ENCODE measurements at places on chromosomes 2 and 18.
A peak's percentile ranks its signal among the peaks of the same experiment; 100 is the strongest.

- DNase-seq = no peak
Observed at GRCh38 chr2:121902171-121902591, 146.7 kb downstream of the TSN start.

DNA sequence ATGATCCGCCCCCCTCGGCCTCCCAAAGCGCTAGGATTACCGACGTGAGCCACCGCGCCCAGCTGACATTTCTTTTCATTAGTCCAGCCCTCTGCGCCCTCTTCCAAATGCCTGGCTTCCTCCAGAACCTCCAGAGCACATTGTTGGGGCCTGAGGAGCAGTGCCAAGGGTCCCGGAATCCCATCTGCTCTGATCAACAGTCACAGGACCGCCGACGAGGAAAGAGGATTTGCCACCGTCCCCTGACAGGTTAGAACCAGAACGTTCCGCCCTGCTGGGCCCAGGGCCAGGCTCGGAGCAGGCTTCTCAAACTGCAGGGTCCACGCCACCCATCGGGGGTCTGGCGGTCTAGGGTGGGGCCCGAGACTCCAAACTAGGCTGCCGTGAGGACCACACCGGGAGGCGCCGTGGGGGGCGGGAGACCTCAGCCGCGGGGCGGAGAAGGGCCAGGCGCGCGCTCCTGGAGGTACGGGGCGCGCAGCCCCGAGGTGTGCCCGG is 36.9 kb upstream of the ITM2C start:
- no peak for DNase-seq

DNA sequence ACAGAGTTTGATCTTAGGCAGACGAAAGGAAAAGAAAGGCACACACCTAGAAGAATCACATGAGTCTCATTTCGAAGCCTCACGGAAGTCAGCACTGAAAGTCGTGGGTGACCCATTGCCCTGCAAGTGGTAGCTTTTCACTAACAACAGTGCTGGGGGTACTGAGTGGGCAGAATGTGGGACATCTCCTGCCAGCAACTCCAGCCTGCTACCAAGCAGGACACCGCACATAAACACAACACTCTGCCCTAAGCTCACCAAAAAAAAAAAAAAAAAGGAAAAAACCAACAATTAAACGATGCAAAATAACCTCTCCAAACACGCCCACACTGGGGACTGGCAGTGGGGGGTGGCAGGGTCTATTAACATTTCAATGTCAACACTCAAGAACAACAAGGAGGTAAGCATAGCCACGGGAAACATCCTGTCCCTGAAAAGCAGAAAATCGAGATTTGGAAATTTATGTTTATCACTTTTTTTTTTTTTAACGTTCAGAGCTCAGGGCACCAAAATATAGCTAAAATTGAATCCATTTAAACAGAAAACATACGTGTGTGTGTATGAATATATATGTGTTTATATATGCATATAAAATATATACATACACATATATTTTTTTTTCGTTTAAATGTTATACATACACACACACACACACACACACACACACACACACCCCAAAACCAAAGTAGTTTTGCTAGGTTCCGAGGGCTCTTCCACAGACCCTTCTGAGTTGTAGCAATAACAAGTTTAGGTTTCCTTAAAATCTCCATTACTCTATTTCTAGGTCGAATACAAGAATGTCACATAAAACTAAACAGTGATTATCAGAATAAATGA is 2.2 kb downstream of the INO80D start:
- DNase-seq = no peak

DNA sequence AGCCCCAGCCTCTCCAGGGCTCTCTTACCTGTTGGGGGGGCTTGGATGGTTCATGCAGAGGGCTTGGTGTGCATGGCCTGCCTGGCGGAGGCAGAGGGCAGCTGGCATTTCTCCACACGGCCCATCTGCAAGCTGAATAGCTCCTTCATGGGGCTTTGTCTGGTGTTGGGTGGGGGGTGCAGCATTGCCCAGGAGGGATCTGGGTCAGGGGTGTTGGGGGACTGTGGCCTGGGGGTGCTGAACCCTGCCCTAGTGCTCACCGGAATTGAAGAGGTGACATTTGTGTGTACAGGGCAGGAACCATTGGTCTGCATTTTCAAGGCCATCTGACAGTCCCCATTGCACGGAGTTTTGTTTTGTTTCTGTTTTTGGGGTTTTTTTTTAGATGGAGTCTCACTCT is 58.8 kb upstream of the HAAO start:
- DNase-seq = no peak

GRCh38 chr18:12376034-12376753 is 833 bp downstream of the AFG3L2 start:
- no peak for DNase-seq

DNA sequence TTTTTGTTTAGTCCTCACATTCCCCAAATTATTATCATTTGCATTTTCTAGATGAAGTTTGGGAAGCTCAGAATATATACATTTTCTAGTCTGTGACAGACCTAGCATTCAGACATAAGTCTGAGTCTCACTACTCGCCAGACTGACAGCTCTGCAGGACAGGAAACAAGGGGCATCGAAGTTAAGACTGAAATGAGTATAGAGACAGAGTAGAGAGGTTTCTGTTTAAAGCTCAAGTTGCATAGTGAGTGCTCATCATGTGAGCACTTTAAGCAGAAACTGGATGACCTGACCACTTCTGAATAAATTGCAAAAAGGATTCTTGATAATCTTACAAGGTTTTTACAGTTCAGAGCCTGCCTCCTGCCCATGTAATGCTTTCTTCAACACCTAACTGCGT is 1.1 kb downstream of the HADHB start:
- DNase-seq = no peak

GRCh38 chr2:28424799-28425463 is 32.3 kb downstream of the FOSL2 start:
- DNase-seq = no peak

GRCh38 chr2:23460228-23460627 is 75.2 kb downstream of the KLHL29 start:
- DNase-seq = no peak

DNA sequence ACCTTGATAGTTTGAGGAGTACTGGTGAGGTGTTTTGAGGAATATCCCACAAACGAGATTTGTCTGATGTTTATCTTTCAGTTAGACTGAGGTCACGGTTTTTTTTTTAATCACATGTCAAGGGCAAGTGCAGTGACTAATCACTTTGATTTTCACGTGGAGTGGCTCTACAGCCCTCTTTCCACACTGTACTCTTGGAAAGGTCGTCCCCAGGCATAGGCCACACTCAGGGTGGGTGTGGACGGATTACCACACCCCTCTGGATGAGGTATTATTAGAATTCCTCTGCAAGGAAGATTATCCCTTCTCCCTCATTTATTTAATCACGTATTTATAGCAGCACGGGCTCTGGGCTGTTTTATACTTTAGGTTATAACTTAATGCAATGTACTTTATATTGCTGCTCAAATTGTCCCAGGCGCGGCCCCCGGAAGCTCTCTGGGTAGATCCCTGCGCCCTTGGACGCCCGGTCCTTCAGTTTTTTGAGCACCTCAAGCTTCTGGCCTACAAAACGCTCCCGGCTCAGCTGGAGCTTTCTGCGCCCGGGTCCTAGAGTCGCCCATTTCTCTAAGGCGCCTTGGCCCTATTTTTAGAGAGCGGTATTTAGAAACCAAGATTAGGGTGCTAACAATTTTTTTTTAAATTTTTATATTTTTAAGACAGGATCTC is 515 bp upstream of the PLEKHB2 start:
- peak; percentile 37 for DNase-seq

DNA sequence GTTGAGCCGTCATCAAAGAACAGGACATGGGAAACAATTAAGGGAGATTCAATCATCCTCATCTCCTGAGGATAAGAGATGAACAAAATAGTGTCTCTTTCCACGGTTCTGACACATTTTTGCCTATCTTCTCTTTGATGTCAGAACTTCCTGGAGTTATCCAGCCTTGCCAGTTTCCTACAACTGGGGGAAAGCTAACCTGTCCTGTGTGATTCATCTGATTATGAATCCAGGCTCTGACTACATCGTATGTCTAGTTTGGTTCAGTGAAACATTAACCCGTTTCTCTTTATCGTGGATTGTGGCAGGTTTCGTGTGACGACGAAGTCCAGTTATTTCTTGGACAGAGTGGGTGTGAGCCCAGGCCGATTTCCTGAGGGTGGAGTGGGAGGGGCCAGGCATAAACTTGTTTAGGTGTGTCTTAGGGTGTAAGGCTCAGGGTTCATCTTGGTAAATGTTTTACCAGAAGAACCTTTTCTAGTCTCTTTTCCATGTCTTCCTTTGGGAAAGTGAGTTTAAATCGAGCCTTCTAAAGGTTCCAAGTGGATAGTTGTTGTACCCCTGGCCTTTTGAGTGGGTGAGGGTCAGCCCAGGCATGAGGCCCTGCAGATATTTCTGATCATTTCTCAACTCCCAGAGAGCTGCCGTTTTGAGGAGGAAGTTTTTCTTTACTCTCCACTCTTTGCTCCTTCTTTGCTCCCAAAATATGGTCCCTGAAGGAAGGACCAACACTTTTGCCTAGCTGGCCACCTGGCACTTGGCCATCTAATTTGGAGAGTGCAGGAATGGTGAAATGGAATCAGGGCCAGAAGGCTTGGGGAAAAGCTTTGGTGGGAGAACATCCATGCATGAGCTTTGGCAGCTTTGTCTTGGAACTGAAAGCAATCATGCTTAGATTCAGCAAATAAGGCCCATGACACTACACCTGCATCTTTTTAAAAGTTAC is 50.4 kb upstream of the FZD5 start:
- no peak for DNase-seq

DNA sequence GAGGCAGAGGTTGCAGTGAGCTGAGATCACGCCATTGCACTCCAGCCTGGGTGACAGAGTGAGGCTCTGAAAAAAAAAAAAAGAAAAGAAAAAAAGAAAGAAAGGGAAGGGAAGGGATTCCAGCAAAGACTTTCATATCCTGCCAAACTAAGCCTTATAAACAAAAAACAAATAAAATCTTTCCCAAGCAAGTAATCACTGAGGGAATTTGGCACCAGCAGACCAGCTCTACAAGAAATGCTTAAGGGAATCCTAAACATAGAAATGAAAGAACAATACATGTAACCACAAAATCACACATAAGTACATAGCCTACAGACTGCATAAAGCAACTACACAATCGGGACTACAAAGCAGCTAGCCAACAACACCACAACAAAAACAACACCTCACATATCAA is 79.1 kb downstream of the TRABD2A start:
- no peak for DNase-seq

DNA sequence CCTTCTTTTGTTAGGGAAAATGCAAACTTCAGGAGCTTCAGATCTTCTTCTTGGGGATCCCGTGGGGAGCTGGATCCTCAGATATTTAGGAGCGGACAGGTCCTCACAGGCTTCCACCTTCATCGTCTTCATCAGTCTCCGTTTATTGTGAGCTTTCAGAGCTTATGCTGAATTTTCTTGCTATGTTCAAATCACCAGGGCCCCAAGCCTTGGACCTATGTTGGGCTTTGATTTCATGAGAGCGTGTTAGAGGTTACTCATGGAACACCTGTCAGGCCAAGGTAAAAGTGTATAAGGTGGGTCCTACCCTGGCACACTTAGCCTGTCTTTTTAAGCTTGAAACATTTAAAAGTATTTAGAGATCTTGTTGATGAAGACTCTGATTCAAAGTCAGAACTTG is 212.9 kb downstream of the FAM210A start:
- no peak for DNase-seq

GRCh38 chr2:193966590-193966989 is 1690.4 kb upstream of the SLC39A10 start:
- no peak for DNase-seq

DNA sequence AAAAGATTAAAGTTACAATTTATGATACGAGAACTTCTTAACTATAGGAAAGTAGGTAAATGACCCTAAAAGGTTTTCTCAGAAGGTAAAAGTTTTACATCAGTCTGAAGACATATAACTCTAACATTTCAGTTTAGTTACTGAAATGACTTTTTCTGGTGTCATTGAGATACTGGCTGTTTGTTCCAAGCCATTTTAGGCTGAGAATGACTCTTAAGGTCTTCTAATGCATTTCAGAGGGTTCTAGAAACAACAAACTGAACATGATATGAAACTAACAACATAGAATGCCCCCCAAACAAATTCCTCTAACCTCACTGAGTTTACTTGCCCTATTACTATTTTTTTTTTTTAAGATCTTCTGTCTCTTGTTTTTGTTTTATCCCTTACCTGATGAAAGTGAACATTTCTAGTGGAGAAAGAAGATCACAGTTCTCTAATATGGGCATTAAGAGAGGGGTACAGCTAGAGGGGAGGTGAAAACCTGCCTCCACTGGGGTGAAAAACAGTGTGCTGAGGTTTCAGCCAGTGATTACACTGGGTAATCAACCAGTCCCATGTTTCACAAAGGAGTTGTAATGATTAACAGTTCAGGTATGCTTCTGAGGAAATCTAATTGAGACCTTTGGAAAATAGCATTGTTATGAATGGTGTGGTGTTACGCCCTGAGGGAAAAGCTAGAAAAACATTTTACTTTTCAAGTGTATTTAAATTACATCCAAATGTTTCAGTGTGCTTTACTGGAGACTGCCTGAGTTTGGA is 11.2 kb downstream of the NABP1 start:
- DNase-seq = no peak

- DNase-seq = no peak
Observed at GRCh38 chr18:6745504-6746031, 16.1 kb downstream of the ARHGAP28 start.
